ENCODE measurements at places on chromosomes 2 and 18.
A peak's percentile ranks its signal among the peaks of the same experiment; 100 is the strongest.

GRCh38 chr18:30358555-30358954 is 684.0 kb downstream of the DSC3 start:
- peak; percentile 30 for DNase-seq

DNA sequence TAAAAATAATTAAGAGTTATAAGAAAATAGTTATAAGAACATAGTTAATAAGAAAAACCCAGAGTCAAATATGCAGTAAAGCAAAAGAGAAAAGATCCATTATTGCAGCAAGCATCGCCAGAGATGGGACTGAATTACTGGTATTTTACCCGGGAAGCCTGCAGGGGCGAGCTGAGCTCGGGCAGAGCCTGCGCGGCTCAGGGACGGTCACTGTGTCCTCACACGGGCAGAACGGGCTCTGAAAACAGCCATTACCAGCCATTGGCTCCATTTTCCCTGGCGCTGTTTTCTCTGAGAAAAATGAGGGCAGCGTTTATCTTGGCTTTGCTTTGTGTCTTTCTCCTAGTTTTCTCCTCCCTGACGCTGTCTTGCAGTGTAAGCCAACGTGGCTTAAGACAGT is 95.3 kb upstream of the ALKAL2 start:
- no peak for DNase-seq

DNA sequence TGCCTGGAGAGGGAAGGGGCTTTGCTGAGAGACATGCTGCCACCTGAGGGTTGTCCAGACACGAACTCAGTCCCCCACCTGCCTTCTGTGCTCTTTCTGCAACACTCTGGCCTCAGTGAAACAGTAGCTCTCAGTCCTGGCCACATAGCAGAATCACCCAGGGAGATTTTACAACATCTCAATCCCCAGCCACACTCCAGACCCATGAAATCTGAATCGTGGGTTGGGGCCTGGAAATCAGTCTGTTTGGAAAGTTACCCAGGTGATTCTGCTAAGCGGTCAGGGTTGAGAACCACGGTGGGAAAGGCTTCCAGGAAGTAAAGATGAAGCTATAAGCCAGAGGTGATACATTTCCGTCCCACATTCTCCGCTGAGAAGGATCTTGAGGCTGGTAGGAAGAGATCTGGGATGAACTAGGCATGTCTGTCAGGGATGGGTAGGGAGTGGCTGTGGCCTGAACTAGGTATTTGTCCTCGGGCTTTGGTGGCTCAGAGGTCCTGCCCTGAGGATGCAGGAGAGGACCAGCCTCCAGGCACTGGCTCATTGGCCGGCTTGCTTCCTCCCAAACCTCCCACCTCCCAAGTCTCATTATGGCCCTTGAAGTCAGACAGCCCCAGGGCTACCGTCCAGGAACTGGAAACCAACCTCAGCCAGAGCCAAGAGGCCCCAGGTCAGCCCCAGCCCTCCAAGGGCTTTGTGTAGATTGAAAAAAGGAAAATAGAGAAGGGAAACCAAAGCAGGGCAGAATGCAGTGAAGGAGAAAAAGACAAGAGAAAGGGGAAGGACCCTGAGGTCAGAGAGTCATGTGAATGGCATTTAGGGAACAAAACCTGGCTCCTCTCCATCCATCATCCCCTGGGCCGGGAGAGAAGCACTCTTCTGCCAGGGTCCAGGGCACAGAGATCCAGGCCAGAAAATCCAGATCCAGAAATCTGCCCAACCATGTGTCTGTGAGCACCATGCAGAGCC is 119.6 kb downstream of the ZFP36L2 start:
- DNase-seq = peak; percentile 18

GRCh38 chr18:79139206-79139605 is 70.0 kb downstream of the ATP9B start:
- no peak for DNase-seq

DNA sequence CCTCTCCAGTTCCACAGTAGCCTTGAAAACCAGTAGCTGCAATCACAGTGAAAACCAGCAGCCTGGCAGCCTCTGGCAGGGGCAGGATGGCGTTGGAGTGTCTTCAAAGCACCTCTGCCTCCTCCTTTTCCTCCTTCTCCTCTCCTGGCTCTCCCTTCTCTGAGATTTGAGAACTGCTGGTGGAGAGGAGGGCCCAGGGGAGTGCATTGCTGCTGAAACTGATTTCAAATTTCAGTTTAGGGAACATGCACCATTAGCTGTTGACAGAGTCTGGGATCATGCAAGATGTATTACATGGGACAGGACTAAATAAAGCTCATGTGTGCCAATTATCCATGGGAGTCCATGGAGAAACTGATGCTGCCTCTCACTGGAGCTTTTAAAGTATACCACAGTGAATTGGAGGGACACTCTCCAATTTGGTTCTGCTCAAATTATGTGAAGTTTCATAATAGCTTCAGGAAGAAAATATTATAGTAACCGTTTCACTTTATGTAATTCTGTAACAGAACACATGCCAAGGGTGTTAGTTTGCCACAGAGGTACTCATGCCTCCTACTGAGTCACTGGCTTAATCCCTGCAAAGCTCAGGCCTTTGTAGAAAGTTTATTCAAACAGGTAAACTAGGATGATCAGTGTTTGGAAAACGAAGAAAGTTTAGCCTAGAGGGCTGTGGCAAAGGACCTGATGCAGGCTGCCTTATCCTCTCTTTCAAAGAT is 146.1 kb downstream of the PRPF40A start:
- DNase-seq = no peak

DNA sequence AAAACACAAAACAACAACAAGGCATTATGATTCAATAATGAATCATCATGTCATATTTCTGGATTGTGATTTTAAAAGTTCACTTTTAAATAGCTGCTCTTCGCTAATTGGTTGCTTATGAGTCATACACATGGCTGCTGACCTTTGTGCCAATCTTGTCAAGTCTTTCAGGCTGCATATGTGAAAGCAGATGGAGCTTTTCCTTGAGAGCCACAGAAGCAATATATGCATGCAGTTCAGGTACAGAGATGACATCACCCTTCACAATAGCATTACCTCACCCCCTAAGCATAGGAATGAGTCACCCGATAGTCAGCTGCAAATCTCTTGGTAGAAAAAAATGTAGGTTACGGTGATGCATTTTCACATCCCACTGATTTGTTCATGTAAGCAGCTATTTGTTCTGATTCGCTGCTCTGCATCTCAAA is 27.2 kb downstream of the EIF2AK3 start:
- no peak for DNase-seq

DNA sequence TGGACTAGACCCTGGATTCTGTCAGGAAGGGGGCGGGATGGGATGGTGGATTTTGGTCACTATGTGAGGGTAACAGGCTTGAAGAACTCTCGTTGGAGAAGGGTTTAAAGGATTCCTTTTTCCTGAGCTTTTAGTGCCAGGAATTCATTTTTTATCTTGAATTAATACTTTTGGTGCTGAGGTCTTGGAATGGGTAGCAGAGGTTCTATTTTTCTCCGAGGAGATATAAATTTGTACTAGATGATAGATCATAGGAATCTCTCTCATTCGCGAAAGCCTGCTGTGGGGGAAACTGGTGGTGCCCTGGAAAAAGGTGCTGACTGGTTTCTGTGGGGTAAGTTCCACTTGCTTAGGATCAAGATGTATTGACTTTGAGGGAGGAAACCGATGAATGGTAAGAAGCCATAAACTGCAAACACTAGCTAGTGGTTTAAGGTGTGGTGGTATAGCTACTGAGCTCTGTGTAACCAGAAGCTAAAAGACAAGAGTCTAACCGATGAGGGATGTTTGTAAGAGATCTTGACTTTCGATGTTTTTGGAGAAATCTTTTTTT is 706 bp downstream of the AGPS start:
- DNase-seq = no peak

All from KG1 (cell line).